ENCODE measurements at places on chromosomes 4 and X. TPM values are rescaled to one million over a fixed set of nuclear protein-coding genes. Genes with fewer than 3 reads are reported as not detected.
A peak's percentile ranks its signal among the peaks of the same experiment; 100 is the strongest.

DNA sequence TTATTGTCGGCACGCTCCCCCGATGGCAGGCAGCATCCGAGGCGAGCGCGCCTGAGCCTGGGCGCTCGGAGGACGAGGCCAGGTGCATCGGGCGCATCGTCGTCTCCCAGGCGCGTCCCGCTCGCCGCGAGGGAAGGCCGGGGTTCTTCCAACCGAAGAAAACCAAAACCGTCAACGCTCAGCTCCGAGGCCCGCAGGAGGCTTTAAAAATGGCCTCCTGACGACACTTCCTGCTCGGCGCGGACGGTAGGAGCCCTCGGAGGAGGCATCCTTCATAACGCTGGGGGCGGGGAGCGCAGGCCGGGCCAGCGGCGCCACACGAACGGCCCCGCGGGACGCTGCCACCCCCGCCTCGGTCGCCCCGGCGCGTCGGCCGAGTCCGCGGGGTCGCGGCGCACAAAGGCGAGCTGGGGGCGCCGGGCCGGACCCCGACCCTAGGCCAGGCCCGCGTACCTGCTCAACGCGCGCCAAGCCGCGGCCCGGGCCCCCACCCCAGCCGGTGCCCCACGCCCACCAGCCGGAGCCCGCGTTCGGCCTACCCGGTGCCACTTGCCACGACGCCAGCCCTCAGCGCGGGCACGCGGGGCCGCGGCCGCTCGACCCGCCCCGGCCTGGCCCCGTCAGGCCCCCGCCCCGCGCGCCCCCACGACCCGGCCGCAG lies 501 bp downstream of the ZNF518B start:
- no peaks in the 10 kb centered on the region for H3K36me3 ChIP-seq
- no peak for DNase-seq
- H3K27me3 ChIP-seq, result no peaks in the 10 kb centered on the region
- peak overlapping the region; percentile 66 for H3K4me3 ChIP-seq

DNA sequence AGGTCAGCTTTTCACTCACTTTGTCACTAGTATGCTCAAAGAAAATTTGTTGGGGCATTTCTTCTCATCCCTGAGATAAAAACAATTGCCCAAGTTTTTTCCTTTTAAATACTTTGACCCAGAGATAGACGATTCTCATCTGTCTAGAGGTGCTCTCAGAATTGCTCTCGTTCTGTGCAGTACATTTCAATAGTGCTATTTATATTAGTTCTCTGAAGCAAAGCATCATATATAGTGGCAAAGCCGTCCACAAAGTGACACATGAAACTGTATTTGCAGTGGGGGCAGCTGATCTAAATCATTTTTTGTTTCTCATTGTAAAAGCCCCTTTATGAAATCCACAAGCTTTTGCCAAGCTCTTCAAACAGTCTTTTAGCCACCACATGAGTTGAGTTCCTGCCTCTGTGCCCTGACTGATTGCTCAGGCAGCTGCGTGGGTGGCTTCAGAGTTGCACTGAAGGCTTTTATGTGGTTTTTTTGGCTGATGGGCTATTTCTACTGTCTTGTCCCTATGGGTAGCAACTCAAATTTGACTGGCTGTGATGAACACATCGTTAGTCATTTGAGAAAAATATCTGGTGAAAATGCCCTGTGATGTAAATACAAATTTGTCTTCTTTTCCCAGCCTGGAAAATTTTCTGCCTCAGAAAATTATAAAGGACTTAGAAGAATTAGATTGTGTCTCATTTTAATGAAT lies 119.1 kb upstream of the OTUD4 start:
- no peak overlapping the region for H3K4me3 ChIP-seq
- no peaks in the 10 kb centered on the region for H3K27me3 ChIP-seq
- DNase-seq, result no peak
- peaks cover 13% of the 10 kb centered on the region for H3K4me1 ChIP-seq
- H3K27ac ChIP-seq, result no peak overlapping the region

GRCh38 chr4:80492761-80493160 lies 157.2 kb downstream of the CFAP299 start:
- no peaks in the 10 kb centered on the region for H3K4me1 ChIP-seq
- H3K27me3 ChIP-seq, result no peaks in the 10 kb centered on the region
- DNase-seq, result no peak
- no peak overlapping the region for H3K4me3 ChIP-seq
- no peak overlapping the region for H3K27ac ChIP-seq

GRCh38 chr4:113008716-113009115 lies 40.7 kb upstream of the ANK2 start:
- H3K4me1 ChIP-seq, result no peaks in the 10 kb centered on the region
- H3K36me3 ChIP-seq, result no peaks in the 10 kb centered on the region
- H3K27ac ChIP-seq, result no peak overlapping the region
- H3K27me3 ChIP-seq, result no peaks in the 10 kb centered on the region

CD40LG gene
- total RNA-seq, result 0.67 TPM

FHDC1 gene
- total RNA-seq, result 12.8 TPM

- H3K36me3 ChIP-seq, result no peaks in the 10 kb centered on the region
- H3K4me3 ChIP-seq, result no peak overlapping the region
- H3K4me1 ChIP-seq, result no peaks in the 10 kb centered on the region
- H3K27me3 ChIP-seq, result no peaks in the 10 kb centered on the region
- no peak for DNase-seq
Measured at GRCh38 chr4:4182835-4183568, 43.7 kb downstream of the OTOP1 start.

DNA sequence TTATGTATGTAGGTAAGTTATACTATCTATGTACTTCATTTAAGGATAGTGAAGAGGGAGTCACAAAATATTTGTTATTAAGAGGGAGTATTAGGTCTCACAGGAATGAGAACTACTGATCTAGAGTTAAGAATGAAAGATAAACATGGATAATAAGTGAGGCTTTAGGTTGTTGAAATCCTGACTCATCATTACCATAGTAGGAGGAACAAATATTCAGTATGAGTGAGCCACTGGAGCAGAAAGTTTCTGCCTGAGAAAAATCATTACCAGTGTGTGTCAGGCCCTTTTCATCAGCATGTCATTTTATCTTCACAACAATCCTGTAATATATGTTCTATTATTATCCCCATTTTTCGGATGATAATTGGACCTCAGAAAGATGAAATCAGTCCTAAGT lies 27.2 kb upstream of the IGSF1 start:
- no peak for DNase-seq
- H3K27ac ChIP-seq, result no peak overlapping the region
- H3K4me3 ChIP-seq, result no peak overlapping the region
- H3K27me3 ChIP-seq, result no peaks in the 10 kb centered on the region

GABRE gene
- 38.4 TPM for total RNA-seq

KLKB1 gene
- 0.57 TPM for total RNA-seq

RBM46 gene
- not detected for total RNA-seq

GRCh38 chr4:15375667-15376066 lies 52.2 kb upstream of the C1QTNF7 start:
- no peaks in the 10 kb centered on the region for H3K27me3 ChIP-seq
- no peak overlapping the region for H3K27ac ChIP-seq
- H3K36me3 ChIP-seq, result no peaks in the 10 kb centered on the region
- DNase-seq, result no peak
- H3K4me3 ChIP-seq, result no peak overlapping the region

PABPC4L gene
- 0.44 TPM for total RNA-seq

DNA sequence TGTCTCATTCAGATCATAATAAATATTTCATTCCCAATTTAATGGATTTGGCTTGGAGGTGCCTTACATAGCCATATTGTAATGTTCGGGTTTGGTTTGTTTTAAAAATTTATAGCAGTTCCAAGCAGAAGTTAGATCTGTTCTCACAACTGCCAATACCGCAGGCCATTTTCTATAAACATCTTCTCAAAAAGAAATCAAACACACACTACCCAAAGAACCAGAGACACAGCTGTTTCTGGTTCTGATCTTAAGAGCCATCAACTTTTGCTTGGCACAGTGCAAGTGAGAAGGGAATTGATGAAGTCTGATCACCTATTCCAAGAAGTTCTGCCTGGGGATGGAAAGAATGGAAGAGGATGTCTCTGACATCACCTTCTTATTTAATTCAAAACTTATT lies 22.9 kb downstream of the MID1IP1 start:
- no peaks in the 10 kb centered on the region for H3K4me1 ChIP-seq
- H3K36me3 ChIP-seq, result no peaks in the 10 kb centered on the region
- H3K4me3 ChIP-seq, result no peak overlapping the region
- DNase-seq, result no peak

DNA sequence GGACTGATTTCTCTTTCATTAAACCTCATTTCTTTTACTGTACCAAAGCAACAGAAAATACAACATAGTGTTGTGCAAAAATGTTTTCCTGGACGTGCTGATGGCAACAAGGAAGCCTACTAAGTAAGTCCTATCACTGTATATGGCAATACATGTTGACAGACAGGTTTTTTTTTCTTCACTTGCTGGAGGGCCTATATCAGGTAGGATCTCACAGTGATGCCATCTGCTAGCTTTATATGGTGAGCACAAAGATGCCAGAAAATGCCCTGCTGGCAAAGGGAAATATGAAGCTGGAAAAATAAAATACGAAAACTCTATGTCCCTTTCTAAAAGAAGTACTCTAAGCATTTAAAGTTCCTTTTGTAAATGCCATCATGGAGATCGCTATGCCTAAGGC lies 119.0 kb upstream of the PDLIM3 start:
- no peaks in the 10 kb centered on the region for H3K36me3 ChIP-seq

GRCh38 chrX:133653358-133653757 lies 238.1 kb upstream of the GPC4 start:
- H3K4me3 ChIP-seq, result no peak overlapping the region
- DNase-seq, result no peak
- no peaks in the 10 kb centered on the region for H3K4me1 ChIP-seq
- H3K36me3 ChIP-seq, result no peaks in the 10 kb centered on the region
- H3K27me3 ChIP-seq, result no peaks in the 10 kb centered on the region

DNA sequence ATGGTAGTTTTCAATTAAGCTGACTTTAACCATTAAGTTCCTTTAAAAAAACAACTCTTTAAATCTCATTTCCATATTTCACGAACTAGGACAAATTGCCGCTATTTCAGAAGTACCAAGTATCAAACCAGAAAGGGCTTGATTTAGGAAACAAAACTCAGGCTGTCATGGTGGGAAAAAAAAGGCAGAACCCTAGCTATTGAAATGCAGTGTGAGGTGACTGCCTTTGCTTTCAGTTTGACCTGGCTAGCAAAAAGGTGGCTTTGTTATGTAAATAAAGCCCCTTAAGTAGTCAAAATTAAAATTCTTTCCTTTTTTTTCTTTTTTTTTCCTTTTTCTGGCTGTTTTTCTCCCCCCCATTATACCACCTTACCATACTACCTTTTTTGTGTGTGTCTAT lies 40.6 kb upstream of the CYP2U1 start:
- no peak for DNase-seq
- peaks cover 17% of the 10 kb centered on the region for H3K4me1 ChIP-seq
- no peak overlapping the region for H3K27ac ChIP-seq
- H3K27me3 ChIP-seq, result no peaks in the 10 kb centered on the region

GRCh38 chrX:104370089-104370488 lies 115.4 kb upstream of the ESX1 start:
- H3K27ac ChIP-seq, result no peak overlapping the region
- no peak for DNase-seq
- H3K4me1 ChIP-seq, result no peaks in the 10 kb centered on the region
- no peak overlapping the region for H3K4me3 ChIP-seq
- no peaks in the 10 kb centered on the region for H3K27me3 ChIP-seq
- H3K36me3 ChIP-seq, result no peaks in the 10 kb centered on the region

DNA sequence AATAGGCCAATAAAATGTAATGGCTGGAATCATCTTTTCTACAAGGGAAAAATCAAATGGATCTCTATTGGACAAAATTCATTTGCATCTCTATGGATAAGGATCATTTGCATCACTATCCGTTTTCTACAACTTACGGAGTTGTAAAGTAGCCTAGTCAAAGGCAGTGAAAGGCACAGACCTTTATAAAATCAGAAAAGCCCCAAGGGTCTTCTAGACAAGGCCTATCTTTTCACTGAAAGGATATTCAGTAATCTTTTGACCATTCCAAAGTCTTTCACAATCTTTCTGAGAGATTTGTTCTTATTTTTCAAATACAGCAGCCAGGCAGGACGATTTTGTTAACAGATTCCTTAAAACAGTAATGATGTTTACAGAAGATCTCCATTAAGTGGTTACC lies 119.5 kb upstream of the JADE1 start:
- H3K27ac ChIP-seq, result no peak overlapping the region
- H3K36me3 ChIP-seq, result no peaks in the 10 kb centered on the region
- H3K4me1 ChIP-seq, result peaks cover 4% of the 10 kb centered on the region
- H3K4me3 ChIP-seq, result no peak overlapping the region
- no peak for DNase-seq

ETDA gene
- total RNA-seq, result not detected

DNA sequence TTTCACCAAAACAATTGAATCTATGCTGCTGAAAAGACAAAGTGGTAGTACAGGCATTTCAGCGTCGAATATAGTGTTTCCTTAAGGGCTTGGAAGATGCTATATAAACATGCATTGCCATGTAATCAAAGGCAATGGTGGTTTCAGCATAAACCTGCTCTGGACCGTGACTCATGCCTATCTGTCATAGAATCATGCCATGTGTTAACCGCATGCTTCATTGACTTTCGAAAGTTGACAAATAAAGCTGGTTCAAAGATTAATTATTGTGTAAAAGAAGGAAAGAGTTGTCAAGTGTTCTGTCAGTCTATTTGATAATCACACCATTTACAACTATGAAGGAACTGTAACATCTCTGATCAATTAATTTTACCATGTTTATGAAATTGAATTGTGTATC lies 83.2 kb downstream of the FUNDC1 start:
- peaks cover 3% of the 10 kb centered on the region for H3K4me1 ChIP-seq
- H3K36me3 ChIP-seq, result no peaks in the 10 kb centered on the region
- H3K4me3 ChIP-seq, result no peak overlapping the region
- no peak for DNase-seq
- H3K27me3 ChIP-seq, result no peaks in the 10 kb centered on the region
- no peak overlapping the region for H3K27ac ChIP-seq

BANK1 gene
- 0.57 TPM for total RNA-seq

CCKAR gene
- total RNA-seq, result not detected

- H3K36me3 ChIP-seq, result no peaks in the 10 kb centered on the region
- no peaks in the 10 kb centered on the region for H3K4me1 ChIP-seq
- H3K4me3 ChIP-seq, result no peak overlapping the region
- no peaks in the 10 kb centered on the region for H3K27me3 ChIP-seq
- no peak overlapping the region for H3K27ac ChIP-seq
Measured at GRCh38 chrX:115679460-115679859, 118.5 kb downstream of the PLS3 start.

DNA sequence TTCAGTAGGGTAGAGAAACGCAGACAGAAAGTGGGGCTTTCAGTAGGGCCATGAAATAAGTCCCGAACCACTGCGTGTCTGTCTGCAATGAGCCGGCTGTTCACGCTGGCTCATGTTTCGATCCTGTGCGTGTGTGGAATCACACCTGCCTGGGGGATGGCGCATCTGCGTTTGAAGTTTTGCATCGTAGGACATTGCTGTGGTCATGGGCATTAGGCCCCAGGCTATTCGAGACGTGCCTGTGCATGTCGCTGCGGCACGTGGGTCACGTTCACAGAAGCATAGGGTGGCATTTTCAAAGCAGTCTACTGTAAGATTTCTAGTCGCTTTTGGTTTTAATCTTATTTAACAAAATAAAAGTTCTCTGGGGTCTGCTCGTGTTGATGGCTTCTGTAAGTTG lies 25.5 kb upstream of the HGFAC start:
- H3K4me3 ChIP-seq, result no peak overlapping the region
- no peaks in the 10 kb centered on the region for H3K27me3 ChIP-seq
- H3K4me1 ChIP-seq, result no peaks in the 10 kb centered on the region
- no peak for DNase-seq
- H3K27ac ChIP-seq, result no peak overlapping the region
